ENCODE measurements at places on chromosomes 5 and 9.

DNA sequence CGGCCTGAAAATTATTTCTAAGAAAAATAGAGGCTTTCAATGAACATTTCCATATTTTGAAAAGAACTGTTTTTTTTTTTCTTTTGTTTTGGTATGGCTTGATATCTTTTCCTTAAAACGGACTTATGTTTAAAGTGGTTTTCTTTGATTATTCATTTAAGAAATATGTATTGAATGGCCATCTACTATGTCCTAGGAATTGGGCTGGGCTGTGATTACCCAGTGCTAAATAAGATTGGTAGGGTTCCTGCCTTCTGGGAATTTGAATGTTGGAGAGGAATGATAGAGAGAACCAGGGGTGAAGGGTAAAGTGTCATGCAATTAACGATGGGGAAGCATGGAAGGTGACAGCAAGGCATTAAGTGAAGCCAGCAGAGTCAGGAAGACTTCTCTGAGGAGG is 33.2 kb downstream of the TNFSF8 start:
- DNase-seq: no peak

- DNase-seq: no peak
Observed at GRCh38 chr5:126414874-126415502, 8.2 kb upstream of the GRAMD2B start.

DNA sequence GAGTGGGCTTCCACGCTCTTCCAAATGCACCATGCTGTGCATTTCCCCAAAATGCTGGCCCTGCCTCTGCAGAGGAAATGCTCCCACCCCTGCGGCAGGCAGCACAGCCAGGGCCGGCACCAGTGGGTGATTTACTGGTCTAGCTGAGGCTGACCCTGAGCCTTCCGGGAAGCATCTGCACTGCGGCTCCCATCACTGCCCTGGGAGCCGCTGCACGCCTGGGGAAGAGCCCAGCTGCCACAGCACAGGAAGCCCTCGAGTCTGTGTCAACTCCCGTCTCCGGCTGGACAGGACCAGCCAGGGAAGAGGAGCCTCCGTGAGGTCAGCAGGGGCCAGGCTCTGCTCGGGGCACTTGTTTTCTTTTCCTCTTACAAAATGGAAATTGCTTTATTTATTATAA is 25.1 kb upstream of the EEIG1 start:
- no peak for DNase-seq

GRCh38 chr9:93596399-93596798 is 20.0 kb downstream of the PHF2 start:
- DNase-seq: no peak

GRCh38 chr5:103624675-103625074 is 62.1 kb upstream of the NUDT12 start:
- DNase-seq: peak; percentile 30

GRCh38 chr5:174172152-174172551 is 126.6 kb downstream of the NSG2 start:
- no peak for DNase-seq

DNA sequence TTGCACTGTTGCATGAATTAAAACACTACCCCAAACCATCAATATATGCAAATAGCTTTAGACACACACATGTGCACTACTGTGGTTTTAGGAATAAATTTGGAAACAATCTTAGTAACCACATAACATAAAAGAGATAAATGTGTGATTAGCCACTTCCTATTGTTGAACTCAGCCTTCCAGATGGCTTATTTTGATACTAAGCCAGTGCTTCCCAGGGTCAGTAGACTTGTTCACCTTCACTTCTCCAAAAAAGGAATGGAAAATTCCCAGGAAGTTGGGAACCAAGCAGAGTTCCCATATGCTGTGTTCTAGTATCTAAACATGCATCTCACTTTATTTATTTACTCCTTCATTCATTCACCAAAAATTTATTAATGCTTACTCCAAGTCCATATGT is 47.8 kb downstream of the SVEP1 start:
- no peak for DNase-seq

All from epithelial cell of esophagus (primary cell).